GM06990 (cell line): ENCODE measurements at places on chromosomes 1 and 21.

DNA sequence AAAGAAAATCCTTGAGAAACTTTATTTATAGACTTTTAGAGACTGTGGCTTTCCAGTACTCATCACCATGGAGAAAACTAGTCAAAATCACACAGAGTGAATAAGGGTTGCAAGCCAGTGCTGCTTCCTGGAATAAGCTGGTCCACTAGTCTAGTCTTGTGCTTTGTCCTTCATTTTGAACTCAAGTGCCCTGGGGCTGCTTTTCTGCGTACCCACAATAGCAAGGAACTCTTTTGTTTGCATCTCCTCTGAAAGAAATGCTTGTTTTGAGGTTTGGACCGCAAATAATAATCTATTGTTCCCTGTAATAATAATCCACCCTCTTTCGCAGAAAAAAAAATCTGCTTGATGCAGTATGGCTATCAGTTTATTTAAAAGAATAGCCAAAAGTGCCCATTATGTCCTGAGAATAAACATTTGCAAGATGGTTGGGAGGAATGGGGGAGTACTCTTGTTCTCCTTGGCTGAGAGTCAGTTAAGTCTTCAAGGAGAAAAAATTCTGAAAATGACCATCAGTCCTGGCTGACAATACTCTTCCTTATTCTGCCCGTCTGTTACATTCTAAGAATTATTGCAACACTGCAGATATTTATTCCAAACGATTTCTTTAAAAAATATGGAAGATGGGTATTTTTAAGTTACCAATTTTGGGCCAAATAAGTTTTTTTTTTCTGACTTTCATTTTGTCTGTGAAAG, 41.9 kb downstream of the MPZL1 start:
- DNase-seq = no peak

DNA sequence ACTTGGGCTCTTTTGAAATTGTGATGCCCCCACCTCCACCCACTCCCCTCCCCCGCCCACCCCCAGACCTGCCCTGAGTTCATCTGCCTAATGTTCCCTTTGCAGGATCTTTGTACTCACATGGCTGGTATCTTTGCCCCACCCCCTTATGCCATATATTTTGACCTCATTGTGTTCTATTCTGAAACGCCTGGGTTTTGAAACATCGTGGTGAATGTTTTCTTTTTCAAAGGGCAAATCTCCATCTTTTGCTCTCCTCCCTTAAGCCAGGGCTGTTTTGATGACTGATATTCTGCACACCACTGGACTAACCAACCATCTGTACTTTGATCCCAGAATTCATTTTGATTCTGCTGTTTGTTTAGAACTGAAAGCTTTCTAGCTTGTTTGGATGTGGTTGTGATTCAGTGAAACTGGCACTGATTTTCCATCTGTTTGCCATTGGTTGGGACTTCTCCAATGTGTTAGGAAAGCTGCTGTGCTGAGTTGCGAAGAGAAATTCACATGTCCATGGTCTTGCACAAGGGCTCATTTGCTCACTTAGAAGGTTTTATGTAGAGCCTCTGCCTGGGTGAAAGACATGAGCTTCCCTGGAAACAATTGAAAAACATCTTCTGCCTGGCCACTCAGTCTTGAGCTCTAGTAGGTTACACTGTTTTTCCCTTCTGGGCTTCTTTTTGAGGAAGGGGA, 16.5 kb downstream of the SMAP2 start:
- no peak for DNase-seq

DNA sequence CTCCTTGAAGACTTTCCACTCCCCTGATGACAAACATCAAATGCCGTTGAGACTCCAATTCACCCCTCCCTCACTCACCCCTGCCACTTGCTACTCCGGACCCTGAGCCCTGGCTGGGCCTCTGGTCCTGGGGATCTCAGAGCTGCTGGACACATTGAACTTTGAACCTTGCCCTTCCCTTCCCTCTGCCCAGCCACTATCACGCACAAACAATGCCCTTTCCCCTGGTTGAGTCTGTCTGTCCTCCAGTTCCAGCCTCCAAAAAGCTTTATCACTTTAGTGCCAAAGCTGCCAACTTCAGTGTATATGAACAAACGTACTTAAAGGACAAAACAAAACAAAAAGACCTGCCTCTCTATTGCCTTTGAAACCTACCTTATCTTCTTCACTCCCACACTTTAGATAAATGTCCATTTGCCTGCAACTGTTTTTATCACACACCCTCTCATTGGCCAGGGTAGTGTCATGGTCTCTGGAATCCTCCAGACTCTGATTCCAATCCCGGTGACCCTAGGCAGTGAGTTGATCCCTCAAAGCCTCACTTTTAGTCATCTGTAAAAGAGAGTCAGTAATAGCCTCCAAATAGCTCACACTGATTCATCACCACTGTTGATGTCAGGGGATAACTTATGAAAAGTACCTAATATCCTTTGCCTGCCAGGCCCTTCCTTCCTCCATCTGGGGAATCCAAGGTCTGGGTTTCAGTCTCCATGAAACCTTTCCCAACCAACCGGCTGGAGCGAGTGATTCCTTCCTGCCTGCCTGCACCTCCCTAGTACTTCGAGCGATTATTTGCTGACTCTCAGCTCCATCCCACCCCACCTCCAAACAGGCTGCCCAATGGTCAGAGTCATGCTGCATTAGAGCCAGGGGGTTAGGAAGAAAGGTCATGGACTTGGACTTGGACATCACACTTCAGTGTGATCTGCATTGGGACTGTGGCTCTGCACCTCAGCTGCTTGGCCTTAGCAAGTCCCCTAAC, 15.9 kb upstream of the SPOCD1 start:
- no peak for DNase-seq

DNA sequence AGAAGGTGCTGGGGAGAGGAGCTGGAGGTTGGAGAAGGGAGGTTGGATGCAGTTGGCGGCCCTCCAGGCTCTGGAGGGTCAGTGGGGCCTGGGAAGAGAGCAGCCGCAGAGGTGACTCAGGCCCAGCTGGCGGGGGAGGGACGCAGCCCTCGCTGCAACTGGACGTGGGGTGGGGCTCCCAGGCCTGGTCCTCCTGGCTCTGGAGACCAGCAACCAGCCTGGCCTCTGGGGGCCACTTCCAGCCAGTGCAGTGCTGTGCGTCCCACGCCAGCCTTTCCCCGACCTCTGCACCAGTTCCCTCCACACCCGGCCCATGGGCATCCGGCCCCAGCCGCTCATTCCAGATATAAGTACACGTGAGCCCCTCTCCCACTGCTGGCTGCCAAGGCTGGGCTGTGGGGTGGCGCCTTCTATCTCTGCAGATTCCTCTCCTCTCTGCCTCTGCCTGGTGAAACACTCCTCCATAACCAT, 38.0 kb upstream of the COL18A1 start:
- DNase-seq = no peak

DNA sequence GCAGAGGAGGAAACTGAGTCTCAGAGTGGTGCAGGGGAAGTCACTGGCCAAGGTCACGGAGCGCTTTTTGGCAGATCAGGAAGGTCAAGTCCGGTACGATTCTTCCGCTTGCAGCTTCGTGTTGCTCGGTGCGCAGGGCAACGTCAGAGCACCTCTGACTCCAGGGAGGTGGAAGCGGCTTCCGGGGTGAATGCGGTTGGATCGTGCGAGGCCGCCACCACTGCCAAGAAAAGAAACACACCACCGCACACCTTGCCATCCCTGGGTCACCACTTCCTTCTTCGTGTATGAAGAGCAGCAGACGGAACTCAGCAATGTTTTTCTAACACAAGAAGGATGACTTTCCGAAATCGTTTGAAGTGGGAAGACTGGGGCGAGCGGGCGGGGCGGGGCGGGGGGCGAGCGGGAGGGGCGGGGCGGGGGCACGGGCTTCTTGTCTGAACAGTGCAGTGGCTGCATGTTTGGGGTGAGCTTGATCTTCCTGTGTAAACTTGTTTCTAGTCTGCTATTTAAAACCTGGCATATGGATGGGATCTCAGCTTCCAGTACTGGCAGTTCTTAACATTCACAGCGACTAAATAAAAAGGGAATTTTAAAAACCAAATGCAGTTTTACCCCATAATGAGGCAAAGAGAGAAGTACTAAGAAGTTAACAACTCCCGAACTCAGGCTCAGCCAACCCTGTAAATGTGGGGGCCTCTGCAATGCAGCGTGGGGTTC, 300.0 kb downstream of the RRAGC start:
- peak; percentile 86 for DNase-seq

DNA sequence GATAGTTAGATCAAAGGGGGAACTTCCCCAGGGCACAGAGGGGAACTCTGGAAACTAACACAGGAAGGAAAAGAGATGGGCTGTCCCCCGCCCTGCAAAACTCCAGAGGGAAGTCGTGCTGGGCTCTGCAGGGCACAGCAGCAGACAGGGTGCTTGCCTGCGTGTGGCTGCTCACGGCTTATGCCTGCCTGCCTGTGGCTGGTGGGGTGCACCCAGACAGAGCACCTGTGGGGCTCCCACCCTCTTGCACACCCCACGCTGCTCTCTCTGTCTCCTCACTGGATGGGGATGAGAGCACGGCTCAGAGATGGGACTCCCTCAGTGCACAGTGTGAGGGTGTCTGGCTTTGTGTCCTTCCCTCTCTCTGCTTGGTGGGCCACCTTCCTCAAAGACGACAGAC, 13.5 kb upstream of the ETV3L start:
- no peak for DNase-seq

DNA sequence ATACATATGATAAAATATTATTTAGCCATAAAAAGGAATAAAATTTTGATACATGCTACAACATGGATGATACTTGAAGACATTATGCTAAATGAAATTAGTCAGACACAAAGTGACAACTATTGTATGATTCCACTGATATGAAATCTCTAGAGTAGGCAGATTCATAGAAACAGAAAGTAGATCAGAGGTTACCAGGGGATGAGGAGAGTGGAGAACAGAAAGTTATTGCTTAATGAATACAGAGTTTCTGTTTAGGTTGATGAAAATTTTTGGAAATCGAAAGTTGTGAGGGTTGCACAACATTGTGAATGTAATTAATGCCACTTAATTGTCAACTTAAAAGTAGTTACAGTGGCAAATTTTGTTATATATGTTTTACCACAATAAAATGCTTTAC, 315.7 kb upstream of the USP25 start:
- no peak for DNase-seq

- DNase-seq = no peak
Measured at GRCh38 chr1:152533327-152533938, 19.2 kb downstream of the CRCT1 start.

DNA sequence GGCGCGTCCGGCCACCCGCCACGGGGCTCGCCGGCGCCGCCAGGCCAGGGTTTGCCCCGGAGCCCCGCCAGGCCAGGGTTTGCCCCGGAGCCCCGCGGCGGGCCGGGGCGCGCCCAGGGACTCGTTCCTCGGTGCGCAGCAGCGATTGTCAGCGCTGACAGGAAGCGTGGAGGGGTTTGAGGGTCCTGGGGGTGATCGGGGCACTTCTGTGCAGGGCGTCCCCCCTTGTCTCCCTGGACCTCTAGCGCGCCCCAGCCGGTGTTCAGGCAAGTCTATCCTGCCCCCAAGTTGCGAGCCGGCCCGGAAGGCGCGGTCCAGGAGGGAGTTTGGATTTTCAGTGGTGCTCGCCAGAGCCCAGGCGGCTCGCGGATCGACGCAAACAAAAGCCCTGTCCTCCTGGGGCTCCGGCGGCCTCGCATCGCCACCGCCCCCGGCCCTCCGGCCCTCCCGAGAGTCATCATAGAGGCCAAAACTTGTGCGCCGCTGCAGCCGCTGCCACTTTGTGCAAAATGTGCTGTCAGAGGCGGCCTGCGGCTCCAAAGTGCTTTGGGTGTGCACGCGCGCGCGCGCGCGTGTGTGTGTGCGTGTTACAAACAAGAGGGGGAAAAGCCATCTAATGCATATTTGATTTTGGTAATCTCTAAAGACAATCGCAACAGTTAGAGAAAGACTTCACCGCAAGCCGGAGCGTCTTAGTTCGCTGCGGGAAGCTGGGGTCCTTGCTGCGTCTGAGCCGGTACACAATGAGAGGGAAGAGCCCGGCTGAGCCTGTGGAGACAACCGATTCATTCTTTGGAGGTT, 1.0 kb downstream of the ROR1 start:
- DNase-seq = peak; percentile 3

GRCh38 chr1:96236156-96236739, 485.3 kb upstream of the PTBP2 start:
- DNase-seq = no peak

GRCh38 chr1:101190441-101190840, 46.4 kb upstream of the S1PR1 start:
- no peak for DNase-seq

- no peak for DNase-seq
Measured at GRCh38 chr1:195516036-195516435, 1092.2 kb downstream of the KCNT2 start.

DNA sequence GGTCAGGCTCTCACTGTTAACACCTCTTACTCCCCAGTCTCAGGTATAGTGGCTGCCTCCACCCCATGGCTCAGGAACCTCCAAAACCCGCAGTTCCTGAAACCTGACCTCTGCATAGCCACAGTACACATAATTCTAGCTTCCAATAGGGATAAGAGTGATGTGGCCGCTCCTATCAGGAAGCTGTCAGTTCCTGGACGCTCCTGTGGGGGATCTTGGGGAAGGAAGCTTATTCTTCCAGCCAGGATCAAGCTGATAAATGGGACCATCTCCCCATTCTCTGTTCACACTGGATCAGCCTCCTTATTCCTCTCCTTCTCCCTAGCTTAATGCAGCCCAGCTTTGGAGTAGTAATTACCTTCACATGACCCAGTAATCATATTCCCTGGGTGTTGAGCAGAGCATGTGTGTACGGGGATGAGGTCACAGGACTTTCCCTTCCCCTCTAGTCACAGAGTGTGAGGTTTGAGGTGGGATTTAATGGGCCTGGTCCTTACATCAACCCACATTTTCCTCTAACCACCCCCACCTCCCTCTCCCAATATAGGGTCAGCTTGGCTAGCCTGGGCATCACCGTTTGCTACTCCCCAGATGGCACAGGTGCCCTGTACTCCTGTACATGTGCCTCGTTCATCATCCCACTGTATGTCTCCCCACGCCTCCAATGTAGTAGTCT, 7.0 kb upstream of the POU3F1 start:
- no peak for DNase-seq

DNA sequence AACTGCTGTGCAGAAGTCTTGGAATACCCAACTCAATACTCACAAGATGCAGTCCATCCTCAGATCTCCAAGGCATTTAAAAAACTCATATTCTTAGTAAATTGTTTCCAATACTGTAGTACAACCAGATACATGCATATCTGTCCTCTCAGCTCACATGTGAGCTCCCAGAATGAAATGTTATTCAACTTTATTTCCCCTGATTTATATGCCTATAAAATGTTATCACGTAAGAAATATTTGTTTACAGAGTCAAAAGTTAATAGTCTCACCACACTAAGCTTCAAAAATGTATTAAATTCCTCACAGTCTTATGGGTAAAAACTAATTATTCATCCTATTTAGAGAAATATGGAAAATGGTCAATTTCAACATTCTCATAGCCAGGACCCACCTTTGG, 56.6 kb downstream of the LTN1 start:
- DNase-seq = no peak
